ENCODE measurements at places on chromosomes 1 and 21. TPM values are rescaled to one million over a fixed set of nuclear protein-coding genes. Genes with fewer than 3 reads are reported as not detected.

The LRRC7 gene
- total RNA-seq, result 0.05 TPM

The IFI44L gene
- 10.8 TPM for total RNA-seq

The KDM1A gene
- 124 TPM for total RNA-seq

The RCSD1 gene
- 0.05 TPM for total RNA-seq

The AMIGO1 gene
- total RNA-seq, result 4.1 TPM

The RIPPLY3 gene
- total RNA-seq, result 0.15 TPM

The FCAMR gene
- 3.6 TPM for total RNA-seq

The NUAK2 gene
- 34.6 TPM for total RNA-seq

The ITGB2 gene
- total RNA-seq, result 8.8 TPM

The FCRL6 gene
- total RNA-seq, result not detected

The MTARC2 gene
- 10.8 TPM for total RNA-seq

The PER3 gene
- 0.87 TPM for total RNA-seq

The OR14K1 gene
- total RNA-seq, result not detected

The ASTN1 gene
- total RNA-seq, result under 0.01 TPM

The CHIA gene
- total RNA-seq, result not detected

The OXCT2 gene
- total RNA-seq, result 0.65 TPM

The ACTL8 gene
- total RNA-seq, result not detected

The SLC30A2 gene
- total RNA-seq, result 1.4 TPM

The HSPB7 gene
- total RNA-seq, result 0.35 TPM

The CYP4A11 gene
- not detected for total RNA-seq

The KRTAP10-2 gene
- not detected for total RNA-seq

The CFHR3 gene
- not detected for total RNA-seq

The OR2T35 gene
- under 0.01 TPM for total RNA-seq

The RGS21 gene
- not detected for total RNA-seq

Data from renal cortical epithelial cell (primary cell).